ENCODE measurements at places on chromosomes 5 and 9. TPM values are rescaled to one million over a fixed set of nuclear protein-coding genes. Genes with fewer than 3 reads are reported as not detected.

DNA sequence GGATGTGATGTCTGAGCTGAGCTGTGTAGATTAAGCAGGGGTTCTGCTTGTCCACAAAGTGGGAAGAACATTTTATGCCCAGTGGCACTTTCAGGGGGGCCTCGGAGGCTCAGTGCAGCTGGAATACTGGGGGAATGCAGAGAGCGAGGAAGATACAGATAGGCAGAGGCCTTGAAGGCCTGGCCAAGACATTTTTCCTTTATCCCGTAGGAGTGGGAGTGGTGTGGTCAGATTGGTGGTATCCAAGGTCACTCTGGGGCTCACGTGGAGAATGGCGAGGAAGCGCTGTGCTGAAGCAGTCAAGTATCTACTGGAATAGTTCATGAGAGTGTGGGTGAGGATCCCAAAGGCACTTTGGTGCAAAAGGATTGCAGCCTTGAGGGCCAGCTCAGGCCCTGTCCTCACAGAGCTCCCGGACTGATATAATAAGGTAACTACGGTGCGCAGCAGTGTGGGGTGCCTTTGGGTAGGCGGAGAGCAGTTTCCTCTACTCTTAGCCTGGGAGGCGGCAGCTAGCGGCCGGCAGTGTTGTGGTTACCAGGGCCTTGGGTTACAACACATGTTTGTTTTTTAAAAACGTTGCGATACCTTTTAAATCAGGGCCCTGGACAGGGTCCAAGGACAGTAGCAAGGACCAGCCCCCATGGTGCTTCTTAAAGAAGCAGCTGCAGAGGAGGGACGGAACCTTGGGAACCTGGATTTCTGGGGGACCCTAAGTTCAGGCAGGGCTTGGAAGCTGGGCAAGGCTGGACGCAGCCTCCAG, 10.8 kb upstream of the CCDC69 start:
- H3K4me3 ChIP-seq, result no peak overlapping the region
- no peaks in the 10 kb centered on the region for H3K4me1 ChIP-seq
- no peak for DNase-seq
- no peak overlapping the region for H3K27ac ChIP-seq

GRCh38 chr9:108209132-108209685, 646.6 kb downstream of the ACTL7B start:
- no peak overlapping the region for H3K4me3 ChIP-seq
- H3K27me3 ChIP-seq, result peaks cover 23% of the 10 kb centered on the region
- H3K27ac ChIP-seq, result no peak overlapping the region
- no peak for DNase-seq

GRCh38 chr9:32716955-32717543, 66.3 kb upstream of the TMEM215 start:
- no peak overlapping the region for H3K27ac ChIP-seq
- H3K4me1 ChIP-seq, result no peaks in the 10 kb centered on the region
- DNase-seq, result no peak
- peaks cover 19% of the 10 kb centered on the region for H3K27me3 ChIP-seq
- H3K4me3 ChIP-seq, result no peak overlapping the region
- no peaks in the 10 kb centered on the region for H3K36me3 ChIP-seq

GRCh38 chr5:181129601-181130000, 1.4 kb downstream of the OR2V1 start:
- no peaks in the 10 kb centered on the region for H3K36me3 ChIP-seq
- peaks cover 83% of the 10 kb centered on the region for H3K27me3 ChIP-seq
- DNase-seq, result no peak
- H3K27ac ChIP-seq, result no peak overlapping the region

GRCh38 chr9:92611621-92612285, 58.2 kb downstream of the IPPK start:
- H3K4me3 ChIP-seq, result no peak overlapping the region
- H3K36me3 ChIP-seq, result peaks cover 8% of the 10 kb centered on the region
- H3K27ac ChIP-seq, result peak overlapping the region; percentile 30
- H3K4me1 ChIP-seq, result no peaks in the 10 kb centered on the region
- no peak for DNase-seq

DNA sequence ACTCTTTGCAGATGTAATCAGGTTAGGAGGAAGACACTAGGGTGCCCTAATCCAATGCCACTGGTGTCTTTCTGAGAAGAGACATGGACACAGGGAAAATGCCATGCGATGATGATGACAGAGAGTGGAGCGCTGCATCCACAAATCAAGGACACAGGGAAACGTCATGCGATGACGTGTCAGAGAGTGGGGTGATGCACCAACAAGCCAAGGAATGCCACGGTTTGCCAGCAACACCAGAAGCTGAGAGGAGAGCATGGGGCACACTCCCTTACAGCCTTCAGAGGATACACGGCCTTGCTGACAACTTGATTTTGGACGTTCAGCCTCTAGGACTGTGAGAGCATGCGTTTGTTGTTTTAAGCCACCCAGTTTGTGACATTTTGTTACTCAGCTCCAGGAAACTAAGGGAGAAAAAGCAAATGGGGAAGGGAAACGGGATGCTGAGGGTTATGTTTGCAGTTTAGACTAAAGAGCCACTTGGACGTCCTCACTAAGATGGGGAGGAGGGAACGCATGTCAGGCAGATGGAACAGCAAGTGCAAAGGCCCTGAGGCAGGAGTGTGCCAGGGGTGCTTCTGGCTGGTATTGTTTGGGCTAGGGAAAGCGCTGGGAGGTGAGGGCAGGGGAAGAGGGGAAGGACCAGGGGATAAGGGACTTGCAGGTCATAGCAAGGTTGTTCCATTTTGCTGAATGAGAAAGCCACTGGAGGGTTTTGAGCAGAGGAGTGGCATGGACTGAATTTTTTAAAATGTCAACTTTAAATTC, 2.5 kb upstream of the TENT4A start:
- peak overlapping the region; percentile 0 for H3K4me3 ChIP-seq
- no peak for DNase-seq
- H3K4me1 ChIP-seq, result peaks cover 14% of the 10 kb centered on the region
- H3K27ac ChIP-seq, result no peak overlapping the region
- H3K36me3 ChIP-seq, result no peaks in the 10 kb centered on the region

DNA sequence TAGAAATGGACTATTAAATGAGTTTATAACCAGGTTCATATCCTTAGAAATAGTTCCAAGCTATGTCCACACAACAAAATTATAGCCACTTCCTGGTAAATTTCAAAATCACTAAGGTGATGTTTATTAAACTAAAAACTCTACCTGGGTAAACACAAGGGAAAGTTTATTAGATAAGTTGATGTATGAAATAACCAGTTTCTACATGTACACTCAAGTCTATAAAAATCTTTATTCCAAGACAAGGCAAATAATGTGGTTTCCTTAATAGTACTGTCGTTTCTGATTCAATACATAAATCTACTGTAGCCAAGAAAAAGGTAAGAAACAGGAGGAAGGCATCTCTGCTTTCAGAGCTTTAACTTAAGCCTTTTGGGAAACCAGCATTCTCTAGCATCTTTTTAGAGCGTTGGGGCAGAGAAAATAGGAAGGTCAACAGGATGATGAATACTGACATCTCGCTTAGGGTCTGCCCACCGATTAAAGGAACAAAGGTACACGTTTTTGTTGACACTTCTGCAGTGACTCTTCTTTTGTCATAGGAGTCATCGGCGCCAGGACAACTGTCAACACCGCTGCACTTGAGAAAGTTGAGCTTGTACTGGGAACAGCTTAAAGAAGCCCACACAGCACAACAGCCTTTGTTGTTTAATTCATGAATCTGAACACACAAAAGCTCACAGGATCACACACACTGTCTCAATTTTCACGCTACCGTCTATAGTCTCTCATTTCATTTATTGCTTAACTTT, 513.6 kb downstream of the SLCO4C1 start:
- no peaks in the 10 kb centered on the region for H3K4me1 ChIP-seq
- no peak overlapping the region for H3K4me3 ChIP-seq
- no peak overlapping the region for H3K27ac ChIP-seq
- DNase-seq, result no peak
- peaks cover 9% of the 10 kb centered on the region for H3K27me3 ChIP-seq

DNA sequence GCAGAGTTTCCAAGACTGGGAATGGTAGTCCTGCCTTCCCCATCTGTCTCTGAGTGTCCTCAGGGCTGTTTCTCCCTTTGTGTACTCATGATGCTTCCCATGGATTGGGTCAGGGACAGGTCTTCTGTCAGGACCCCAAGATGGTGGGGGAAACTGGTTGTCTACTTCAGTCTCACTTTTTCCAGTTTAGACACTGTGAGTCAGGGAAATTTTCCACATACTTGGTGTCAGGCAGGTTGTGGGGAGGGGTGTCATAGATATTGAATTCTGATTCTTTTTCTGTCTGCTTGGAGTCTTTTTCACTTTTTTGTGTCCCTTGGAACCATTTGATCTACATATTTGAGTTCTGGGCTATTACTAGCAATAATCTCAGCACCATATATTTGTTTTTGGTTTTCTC, 10.3 kb downstream of the POLK start:
- no peaks in the 10 kb centered on the region for H3K27me3 ChIP-seq
- peaks cover 25% of the 10 kb centered on the region for H3K36me3 ChIP-seq
- peaks cover 5% of the 10 kb centered on the region for H3K4me1 ChIP-seq
- H3K4me3 ChIP-seq, result no peak overlapping the region
- no peak for DNase-seq
- no peak overlapping the region for H3K27ac ChIP-seq

DNA sequence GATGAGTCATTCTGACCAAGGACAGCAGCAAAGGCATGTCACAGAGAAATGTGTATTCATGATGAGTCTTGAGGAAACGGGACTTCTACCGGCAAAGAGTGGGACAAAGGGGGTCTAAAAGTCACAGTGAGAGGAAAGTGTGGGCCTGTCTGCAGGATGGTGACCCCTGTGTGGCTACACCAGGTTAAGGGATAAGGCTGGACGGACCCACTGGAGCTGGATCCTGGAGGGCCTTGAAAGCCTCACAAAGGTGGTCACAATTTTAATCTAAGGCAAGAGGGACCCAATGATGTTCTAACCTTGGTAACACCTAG, 176.5 kb downstream of the CDK5RAP2 start:
- peaks cover 29% of the 10 kb centered on the region for H3K36me3 ChIP-seq
- no peak overlapping the region for H3K4me3 ChIP-seq
- H3K4me1 ChIP-seq, result peaks cover 2% of the 10 kb centered on the region
- H3K27me3 ChIP-seq, result no peaks in the 10 kb centered on the region
- DNase-seq, result no peak
- peak overlapping the region; percentile 74 for H3K27ac ChIP-seq

- H3K27ac ChIP-seq, result no peak overlapping the region
- peaks cover 2% of the 10 kb centered on the region for H3K4me1 ChIP-seq
- peaks cover 3% of the 10 kb centered on the region for H3K36me3 ChIP-seq
- no peak for DNase-seq
- H3K27me3 ChIP-seq, result no peaks in the 10 kb centered on the region
These were observed 8.5 kb upstream of the GLT6D1 start for GRCh38 chr9:135647884-135648283.

- no peaks in the 10 kb centered on the region for H3K27me3 ChIP-seq
- H3K27ac ChIP-seq, result peak within 1 kb of the TSS; percentile 96
- peaks cover 18% of the 10 kb centered on the region for H3K4me1 ChIP-seq
These were observed at the start of gene KDM3B for GRCh38 chr5:138352071-138352721. Gene KDM3B (plus strand): TSS chr5:138352685. CDS start chr5:138352796, 111 bp downstream.

- DNase-seq, result no peak
- H3K27ac ChIP-seq, result peak overlapping the region; percentile 4
- peaks cover 5% of the 10 kb centered on the region for H3K4me1 ChIP-seq
- H3K4me3 ChIP-seq, result no peak overlapping the region
These were observed 57.2 kb downstream of the TMOD1 start for GRCh38 chr9:97558701-97559101.

DNA sequence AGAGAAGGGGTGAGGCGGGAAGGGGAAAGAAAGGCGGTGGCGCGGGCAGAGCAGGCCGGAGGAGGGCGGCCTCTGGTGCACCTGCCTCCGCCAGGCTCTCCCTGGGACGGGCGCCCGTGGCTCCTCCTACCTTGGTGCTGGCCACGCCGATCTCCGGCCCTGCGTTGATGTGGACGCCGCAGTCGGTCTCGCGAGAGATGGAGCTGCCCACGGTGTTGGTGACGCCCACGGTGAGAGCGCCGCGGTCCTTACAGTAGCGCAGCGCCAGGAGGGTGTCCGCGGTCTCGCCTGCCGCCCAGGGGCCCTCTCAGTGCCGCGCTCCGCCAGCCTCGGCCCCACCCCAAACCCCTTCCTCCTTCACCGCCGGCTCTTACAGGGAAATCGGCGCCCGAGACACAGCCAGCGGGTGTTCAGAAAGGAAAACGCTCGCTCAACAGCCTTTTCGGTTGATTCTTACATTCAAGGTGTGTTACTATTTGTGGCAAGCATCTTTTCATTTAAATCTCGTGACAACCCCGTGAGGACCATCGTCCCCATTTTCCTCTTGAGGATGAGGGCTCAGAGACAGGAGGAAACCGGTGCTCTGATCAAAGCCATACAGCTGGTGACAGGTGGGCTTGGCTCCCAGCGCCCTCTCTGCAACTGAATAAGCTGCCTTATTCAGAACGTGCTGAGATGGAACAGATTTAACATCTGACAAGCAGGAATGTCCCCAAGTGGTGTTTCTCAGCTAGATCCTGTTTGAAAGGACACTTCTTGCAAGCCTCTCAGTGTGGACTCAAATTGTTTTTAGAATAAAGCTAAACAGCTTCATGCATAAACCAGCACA, 22.0 kb upstream of the MAPK9 start:
- H3K4me1 ChIP-seq, result no peaks in the 10 kb centered on the region
- H3K27ac ChIP-seq, result no peak overlapping the region
- no peaks in the 10 kb centered on the region for H3K27me3 ChIP-seq
- no peak overlapping the region for H3K4me3 ChIP-seq

DNA sequence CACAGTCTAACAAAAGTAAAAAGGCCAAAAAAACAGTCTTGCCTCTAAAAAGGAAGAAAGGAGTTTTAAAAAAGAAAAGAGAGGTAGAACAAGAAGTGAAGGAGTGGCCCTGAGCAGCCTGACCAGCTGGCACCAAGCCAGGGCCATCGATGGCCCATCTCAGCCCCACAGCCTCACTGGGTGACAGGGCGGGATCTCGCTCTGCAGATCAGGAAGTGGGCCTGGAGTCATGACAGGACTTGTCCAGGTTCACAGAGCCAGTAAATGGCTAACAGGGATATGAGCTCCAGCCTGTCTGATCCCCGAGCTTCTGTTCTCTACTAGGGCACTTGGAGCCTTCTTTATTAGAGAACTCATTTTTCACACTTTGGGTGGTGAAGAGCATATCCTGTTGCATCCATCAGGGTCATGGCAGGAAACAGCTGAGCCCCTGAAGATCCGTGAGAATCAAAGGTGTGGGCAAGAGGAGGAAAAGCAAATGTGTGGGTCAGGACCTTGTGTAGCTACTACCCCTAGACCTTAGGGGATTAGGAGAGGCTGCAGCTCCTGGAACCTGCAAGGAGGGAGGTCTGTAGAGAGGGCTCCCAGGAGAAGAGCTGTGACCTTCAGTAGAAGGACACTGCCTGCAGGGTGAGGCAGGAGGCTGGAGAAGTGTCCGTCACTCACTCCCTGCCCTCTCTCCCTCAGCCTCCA, 299.0 kb upstream of the MSX2 start:
- H3K27me3 ChIP-seq, result peaks cover 18% of the 10 kb centered on the region
- H3K27ac ChIP-seq, result no peak overlapping the region
- DNase-seq, result no peak

The ITGA1 gene
- 6.4 TPM for total RNA-seq

The CTXN3 gene
- total RNA-seq, result not detected

The PPP3R2 gene
- total RNA-seq, result not detected

The FABP6 gene
- total RNA-seq, result 0.55 TPM

The CNTFR gene
- 2.3 TPM for total RNA-seq

The SNCB gene
- not detected for total RNA-seq

The ADAMTSL2 gene
- 0.14 TPM for total RNA-seq
